Endothelial cell (in vitro differentiated cells): ENCODE measurements at places on chromosomes 13 and 19. TPM values are rescaled to one million over a fixed set of nuclear protein-coding genes. Genes with fewer than 3 reads are reported as not detected.

Gene ZNF99
- total RNA-seq, result not detected

Gene PALM
- total RNA-seq, result 42.0 TPM

Gene CCDC70
- not detected for total RNA-seq

Gene ZNF625
- 26.7 TPM for total RNA-seq

DNA sequence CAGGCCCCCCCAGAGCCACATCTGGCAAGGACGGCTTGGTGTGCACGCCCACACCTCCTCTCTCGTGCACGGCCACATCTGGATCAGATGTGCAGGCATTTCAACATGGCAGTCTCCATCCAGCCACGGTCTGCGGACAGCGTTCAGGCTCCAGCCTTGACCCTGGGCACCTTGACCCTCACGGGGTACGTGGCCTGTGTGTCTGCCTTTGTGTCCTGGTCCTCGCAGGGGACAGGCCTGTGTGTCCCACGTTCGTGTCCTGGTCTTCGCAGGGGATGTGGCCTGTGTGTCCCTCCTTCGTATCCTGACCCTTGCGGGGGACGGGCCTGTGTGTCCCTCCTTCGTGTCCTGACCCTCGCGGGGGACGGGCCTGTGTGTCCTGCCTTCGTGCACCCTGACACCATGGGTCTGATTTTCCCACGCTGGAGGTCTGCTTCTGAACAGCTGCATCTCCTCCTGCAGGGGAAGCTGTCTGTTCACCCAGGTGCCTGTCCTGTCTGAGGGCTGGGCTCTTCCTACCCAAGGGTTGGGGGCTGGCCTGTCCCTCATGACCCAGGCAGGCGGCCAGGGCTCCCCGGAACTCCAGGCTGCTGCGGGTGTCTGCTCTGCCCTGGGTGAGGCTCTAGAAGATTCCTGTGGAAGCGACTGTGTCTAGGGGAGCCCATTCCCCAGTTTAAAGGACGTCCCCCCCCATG, 25.3 kb downstream of the RASA3 start:
- DNase-seq, result no peak

- DNase-seq, result no peak
These were observed 1.0 kb downstream of the ZNF420 start for GRCh38 chr19:37079238-37079637.

DNA sequence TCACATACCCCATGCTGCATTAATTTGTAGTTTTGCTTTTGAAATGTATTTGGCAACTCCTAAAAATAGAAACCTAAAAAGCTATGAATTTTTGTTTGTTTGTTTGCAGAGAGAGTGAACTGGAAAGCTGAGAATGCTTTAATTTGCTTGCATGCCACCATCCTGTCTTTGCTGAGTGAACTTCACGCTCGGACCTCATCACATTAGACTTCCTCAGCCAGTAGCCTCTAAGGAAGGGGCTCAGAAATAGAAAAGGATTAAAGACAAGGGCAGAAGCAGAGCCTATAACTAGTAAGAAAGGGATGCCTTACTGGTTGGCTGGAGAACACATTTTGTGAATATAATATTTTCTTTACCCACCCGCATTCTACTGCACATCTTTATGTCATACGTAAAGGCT, 275.1 kb downstream of the DCLK1 start:
- DNase-seq, result no peak

DNA sequence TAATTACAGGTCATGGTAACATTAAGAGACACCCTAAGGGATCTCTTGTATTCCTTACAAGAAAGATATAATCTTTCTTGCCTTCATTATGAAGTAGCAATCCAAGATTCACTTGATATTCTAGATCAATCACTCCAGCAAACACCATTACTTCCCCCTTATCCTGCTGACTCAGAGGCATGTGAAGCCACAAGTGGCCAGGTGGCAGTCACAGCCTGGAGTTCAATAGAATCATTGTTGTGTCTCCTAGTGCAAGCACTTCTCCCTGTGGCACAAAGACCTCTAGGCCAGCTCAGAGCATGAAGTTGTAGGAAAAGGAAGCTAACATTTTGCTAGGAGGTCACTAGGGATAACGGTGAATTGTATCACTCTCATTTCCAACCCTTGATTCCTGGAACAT, 864.3 kb upstream of the ATXN8OS start:
- DNase-seq, result no peak

DNA sequence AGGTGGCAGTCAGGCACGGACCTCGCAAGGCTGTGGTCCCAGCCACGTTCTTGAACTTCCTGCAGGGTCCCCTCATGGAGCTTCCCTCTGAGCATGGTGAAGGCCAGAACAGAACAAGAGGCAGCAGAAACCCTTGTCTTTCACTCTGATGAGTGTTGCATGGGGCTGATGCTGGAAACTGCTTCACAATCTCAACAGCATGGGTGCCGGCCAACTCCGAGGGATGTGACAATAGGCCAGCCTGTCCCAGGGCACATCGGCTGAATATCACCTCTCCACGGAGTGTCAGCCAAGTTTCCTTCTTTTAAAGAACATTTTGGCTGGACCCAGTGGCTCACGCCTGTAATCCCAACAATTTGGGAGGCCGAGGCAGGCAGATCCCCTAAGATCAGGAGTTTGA, 173.9 kb downstream of the FOXO1 start:
- no peak for DNase-seq

DNA sequence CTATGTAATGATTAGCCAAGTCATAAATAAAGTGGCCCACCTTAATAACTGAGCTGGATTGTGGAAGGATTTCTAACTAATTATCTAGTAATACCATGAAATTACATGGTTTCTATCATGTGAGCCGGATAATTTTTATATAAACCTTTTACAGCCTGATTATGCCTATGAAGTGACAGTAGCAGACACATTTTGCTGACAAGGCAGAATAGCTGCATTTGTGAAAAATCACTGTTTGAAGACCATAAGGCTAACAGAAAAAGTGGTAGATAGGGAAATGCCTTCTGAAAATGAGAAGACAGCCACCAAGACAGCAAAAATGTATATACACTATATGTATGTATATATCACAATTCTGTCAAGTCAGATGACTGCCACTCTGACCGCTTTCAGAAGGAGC, 27.1 kb downstream of the SLITRK5 start:
- DNase-seq, result no peak

DNA sequence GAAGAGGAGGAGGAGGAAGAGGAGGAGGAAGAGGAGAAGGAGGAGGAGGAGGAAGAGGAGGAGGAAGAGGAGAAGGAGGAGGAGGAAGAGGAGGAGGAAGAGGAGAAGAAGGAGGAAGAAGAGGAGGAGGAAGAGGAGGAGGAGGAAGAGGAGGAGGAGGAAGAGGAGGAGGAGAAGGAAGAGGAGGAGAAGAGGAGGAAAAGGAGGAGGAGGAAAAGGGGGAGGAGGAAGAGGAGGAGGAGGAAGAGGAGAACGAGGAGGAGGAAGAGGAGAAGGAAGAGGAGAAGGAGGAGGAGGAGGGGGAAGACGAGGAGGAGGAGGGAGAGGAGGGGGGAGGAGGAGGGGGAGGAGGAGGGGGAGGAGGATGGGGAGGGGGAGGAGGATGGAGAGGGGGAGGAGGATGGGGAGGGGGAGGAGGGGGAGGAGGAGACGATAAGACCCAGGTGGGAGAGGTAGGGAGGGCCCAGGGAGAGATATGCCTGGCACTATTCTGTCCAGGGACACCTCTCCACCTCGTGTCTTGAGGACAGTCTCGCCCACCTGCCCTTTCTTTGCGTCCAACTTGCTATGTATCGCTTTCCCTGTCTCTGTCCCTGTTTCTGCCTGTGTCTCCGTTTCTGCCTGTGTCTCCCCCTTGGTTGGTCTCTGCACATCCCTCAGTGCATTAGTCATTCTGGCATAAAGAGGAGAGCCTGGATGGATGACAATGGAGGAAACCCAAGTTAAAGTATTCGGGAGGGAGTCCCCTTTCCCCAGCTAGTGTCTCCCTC, 7.1 kb upstream of the KLK5 start:
- no peak for DNase-seq

DNA sequence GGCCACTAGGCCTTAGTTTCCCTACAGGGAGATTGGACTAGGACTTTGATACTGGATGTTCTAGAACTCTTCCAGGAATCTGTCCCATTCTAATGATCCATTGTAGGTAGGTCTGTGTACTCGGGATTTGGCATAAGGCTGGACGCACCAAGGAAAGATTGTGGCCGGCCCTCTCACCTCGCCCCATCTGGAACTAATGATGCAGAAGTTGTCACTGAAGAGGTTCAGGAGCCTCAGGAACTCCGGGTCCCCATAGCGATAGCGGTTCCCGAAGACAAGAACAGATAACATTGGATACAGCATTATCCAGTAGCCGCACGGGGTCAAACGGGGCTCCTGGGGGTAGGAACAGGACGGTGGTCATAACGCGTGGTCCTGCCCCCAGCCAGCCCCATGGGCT, 11.2 kb downstream of the EGLN2 start:
- no peak for DNase-seq

DNA sequence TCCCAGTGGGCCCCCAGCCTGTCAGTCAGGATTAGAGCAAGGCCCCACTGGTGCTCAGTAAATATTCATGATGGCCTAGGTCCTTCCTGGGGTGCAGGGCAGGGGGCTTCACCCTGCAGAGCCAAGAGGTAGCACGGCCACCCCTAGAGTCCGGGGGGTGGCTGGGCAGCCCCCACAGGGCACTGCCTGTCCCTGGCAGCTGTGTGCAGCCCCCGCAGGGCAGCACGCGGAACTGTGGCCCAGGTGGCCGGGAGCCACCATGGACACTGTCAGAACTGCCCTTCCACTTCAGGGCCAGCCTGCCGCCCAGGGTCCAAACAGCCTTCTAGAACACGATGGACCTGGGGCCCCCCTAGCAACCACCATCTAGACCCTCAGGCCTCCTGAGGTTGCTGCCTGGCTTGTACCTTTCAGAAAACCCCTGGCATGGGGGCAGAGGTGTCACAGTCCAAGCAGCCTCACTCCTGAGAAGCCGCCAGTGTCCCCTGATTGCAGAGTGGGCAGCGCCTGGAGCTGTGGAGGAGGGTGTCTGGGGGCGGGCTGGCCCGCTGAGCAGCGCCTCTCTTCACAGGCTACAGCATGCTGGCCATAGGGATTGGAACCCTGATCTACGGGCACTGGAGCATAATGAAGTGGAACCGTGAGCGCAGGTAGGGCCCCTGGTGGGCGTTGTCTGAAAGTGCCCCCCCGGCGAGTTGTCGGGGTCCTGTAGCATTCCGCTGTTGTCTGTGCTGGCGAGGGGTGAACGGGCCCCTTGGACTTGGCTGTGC, 2.9 kb upstream of the YJEFN3 start:
- no peak for DNase-seq

DNA sequence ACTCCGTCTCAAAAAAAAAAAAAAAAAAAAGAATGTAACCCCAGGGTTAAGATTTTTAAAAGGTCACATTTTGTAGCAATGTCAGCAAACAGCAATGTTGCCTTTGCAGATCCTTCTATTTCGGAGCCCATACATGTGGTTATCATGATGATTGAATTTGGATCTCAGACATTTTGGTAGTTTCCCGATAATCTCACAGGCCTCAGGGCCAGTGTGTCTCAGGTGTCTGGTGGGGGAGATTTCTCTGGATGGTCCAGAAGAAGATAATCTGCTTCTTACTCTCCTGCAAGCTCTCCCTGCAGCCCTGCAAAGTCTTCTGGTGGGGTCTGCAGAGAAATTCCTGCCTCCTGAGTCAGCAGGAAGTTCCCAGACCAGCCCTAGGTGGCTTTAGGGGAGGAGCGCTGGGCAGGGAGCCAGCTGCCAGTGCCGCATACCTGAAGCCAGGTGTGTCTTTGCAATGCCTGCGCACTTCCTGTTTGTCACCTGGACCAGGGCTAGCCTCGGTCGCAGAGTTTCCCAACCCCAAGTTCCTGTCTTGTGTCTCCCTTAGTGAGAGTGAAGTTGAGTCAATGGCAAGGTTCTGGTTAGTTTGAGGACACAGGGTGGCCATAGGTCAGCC, 1.4 kb downstream of the SH2D3A start:
- no peak for DNase-seq

DNA sequence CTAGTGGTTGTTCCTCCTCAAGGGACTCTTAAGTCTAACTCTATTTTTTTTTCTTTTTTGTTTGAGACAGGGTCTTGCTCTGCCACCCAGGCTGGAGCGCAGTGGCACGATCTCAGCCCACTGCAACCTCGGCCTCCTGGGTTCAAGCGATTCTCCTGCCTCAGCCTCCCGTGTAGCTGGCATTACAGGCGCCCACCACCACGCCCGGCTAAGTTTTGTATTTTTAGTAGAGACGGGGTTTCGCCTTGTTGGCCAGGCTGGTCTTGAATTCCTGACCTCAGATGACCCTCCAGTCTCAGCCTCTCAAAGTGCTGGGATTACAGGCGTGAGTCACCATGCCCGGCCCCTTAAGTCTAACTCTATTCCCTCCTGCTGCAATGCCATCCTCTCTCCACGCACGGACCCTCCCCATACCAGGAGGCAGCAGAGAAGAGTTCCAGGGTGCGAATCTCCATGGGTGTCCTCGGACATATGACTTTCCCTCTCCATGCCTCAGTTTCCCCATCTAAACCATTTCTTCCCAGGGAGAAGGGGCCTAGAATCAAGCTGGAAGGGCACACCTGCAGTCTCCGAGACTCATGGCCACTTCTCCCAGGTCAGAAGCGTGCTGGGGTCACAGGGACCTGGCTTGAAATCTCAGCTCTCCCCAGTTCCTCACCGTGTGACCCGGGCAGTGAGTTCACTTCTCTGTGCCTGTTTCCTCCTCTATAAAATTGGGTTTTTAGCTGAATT, 6.0 kb upstream of the BCL3 start:
- no peak for DNase-seq

GRCh38 chr13:26048741-26049140, 3.1 kb downstream of the SHISA2 start:
- no peak for DNase-seq

DNA sequence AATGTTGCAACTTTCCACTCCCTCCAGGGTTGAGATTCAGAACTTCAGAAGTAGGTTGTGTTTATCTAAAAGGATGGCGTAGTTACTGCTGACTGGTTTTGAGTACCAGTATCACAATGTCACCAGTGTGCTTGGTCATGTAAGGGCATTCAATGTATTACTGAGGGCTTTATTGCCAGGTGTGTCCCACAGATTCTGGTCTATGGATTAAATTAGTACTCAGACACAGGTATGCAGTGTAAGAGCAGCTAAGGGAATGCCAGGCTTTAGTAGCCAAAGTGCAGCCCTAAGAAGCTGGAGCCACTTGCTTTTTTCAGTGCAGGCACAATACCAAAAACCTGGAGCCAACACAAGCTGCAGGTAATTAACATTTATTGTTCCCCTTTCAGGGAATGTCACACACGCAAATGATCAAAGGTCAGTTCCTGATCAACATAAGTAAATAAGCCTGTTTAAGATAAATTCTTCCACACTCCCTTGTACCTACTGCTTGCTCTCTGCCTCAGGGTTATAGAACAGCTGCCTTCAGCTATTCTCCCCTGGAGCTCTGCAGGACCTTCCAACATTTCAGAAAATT, 130.1 kb upstream of the ZNF91 start:
- DNase-seq, result no peak
